ENCODE measurements at places on chromosomes 11 and 22.

DNA sequence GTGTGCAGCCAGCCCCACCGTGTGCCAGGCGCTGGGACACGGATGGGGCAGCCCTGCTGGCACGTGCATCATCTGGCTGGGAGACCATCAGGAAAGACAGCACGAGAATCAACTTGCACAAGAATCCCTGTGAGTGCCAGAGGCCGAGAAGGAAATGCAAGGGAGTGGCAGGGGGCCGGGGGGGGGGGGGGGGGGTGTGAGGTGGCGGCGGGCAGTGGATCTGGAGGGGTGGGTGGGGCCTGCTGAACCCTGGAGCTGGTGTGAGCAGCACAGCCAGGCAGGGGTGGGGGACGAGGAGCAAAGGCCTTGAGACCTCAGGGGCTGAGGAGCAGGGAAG lies 14.0 kb upstream of the FLRT1 start:
- H3K4me1 ChIP-seq = no peaks in the 10 kb centered on the region
- H3K27me3 ChIP-seq = no peaks in the 10 kb centered on the region
- DNase-seq = no peak
- H3K27ac ChIP-seq = no peak overlapping the region
- no peaks in the 10 kb centered on the region for H3K36me3 ChIP-seq

DNA sequence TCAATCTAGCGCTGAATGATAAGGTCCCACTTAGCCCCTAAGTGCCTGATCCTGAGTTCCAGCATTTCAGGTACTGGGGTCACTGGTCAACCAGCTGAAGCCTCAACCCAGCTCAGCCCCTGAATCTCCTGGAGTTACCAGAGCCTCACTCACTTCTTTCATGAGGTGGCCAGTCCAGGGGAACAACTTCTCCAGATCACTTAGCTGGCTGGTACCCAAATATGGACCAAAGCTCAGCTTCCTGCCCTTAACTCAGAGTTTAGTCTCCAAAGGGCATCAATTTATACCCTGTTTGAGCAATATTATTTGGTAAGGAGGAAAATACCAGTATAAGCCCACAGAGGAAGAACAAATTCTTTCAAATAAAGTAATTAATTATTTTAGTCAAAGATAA lies 105.6 kb downstream of the SLC1A2 start:
- peaks cover 21% of the 10 kb centered on the region for H3K4me1 ChIP-seq
- H3K36me3 ChIP-seq = no peaks in the 10 kb centered on the region
- no peak for DNase-seq
- no peak overlapping the region for H3K27ac ChIP-seq
- peaks cover 4% of the 10 kb centered on the region for H3K27me3 ChIP-seq

- DNase-seq = no peak
- no peak overlapping the region for H3K27ac ChIP-seq
- H3K36me3 ChIP-seq = no peaks in the 10 kb centered on the region
- no peak overlapping the region for H3K4me3 ChIP-seq
These were observed 49.9 kb downstream of the BTG4 start for GRCh38 chr11:111462329-111462728.

DNA sequence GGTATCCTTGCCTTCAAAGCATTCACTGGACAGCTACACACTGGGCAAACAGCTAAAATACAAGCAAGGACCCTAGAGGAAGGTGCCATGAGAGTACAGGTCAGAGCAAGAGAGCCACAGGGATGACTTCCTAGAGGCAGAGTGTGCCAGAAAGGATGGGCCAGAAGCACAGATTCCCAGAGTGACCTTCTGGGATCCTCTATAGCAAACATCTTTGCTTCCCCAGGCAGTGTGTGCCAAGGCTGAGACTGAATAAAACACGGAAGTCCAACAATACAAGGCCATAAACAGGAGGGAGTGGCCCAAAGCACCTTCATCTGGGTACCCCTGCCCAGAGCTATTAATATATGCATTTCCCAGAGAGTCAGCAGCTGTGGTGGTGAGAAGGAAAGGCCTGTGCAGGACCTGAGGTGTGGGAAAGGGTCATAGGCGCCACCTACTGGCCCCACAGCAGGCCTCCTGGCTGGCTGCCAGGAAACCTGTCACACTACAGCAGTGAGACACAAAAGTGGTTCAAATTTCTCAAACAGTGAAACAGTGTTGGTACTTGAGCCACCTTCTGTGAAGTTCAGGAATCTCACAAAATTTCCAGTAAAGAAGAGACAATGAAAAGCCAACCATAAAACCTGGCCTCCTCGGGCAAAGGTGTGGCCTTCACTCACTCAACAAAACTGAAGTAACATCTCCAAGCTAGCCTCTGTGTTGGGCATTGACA lies 20.3 kb downstream of the CLPB start:
- peaks cover 4% of the 10 kb centered on the region for H3K36me3 ChIP-seq
- peak; percentile 64 for DNase-seq
- no peaks in the 10 kb centered on the region for H3K27me3 ChIP-seq
- H3K4me1 ChIP-seq = peaks cover 31% of the 10 kb centered on the region

DNA sequence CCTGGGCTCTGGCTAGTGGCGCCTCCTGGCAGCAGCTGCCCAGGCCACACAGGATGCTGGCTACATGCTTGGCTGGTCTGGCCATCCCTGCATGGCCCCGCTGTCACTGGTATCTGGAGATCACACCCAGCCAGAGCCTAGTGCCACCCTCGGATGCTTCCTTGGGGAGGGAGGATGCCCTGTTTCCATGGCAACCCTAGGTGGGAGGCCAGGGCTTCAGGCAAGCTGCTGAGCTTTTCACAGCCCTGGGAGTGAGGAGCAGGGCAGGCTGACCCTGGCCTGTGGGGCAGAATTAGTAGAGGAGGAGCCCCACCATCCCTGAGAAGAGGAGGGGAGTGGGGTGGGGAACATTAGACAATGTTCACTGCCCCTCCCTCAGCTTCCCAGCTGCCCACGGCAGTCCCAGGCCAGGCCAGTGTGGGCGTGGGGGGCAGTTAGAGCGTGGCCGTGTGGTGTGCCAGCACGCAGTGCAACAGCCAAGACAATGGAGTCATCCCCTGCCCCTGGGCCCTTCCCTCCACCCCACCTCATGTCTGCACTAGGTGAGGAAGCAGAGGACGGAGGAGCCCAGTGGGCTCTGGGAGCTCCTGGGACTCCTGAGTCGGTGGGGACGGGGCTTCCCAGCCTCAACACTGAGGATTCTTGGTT lies 50.4 kb downstream of the PARVB start:
- no peaks in the 10 kb centered on the region for H3K4me1 ChIP-seq
- H3K27ac ChIP-seq = no peak overlapping the region
- DNase-seq = no peak
- no peak overlapping the region for H3K4me3 ChIP-seq

DNA sequence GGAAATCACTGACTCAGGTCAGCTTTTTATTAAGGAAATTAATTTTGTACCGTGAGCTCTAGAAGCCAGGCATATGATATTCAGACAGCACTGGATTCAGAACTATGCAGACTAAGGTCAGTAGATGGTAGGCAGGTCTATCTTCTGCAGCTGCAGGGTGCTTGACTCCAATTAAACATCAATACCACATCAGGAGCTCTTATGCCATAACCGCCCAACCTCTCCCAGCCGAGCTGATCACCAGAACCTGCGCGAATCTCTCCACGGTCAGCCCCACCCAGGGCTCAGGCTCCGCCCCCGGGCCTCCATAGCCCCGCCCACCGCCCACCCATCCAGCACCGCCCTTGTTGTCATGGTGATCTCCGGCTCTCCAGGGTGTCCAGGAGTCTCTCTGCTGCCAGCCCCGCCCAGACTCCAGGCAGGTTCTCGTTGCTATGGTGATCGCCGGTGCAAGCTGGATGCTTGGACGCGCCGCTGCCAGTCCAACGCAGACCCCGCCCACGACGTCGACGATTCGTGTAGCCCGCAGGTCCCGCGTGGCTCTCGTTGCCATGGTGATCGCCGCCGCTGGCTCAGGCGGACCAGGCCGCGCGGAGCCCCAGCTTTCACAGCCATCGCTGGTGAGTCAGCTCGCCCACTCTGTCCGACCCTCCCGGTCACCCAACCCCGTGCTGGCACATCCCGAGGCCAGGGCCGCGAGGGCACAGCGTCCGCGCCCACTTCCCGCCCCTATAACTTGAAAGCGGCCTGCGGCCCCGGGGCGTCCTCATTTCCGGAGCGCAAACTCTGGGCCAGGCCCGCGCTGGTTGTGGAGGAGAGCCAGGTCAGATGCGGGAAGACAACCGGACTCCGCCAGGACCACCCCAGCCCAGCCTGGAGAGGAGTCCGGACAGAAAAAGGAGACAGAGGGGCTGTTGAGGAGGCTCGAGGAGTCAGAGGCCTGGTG lies at the start of gene RAB36:
Gene RAB36 (plus strand): TSS at position 546 of the 946 bp plus-strand sequence. CDS start 1,140 bp downstream, outside the sequence.
- peak; percentile 86 for DNase-seq
- H3K4me1 ChIP-seq = peaks cover 23% of the 10 kb centered on the region
- peak within 1 kb of the TSS; percentile 72 for H3K4me3 ChIP-seq
- no peaks in the 10 kb centered on the region for H3K36me3 ChIP-seq
- H3K27me3 ChIP-seq = peaks cover 6% of the 10 kb centered on the region
- peak within 1 kb of the TSS; percentile 70 for H3K27ac ChIP-seq

- no peak overlapping the region for H3K4me3 ChIP-seq
- no peak for DNase-seq
- H3K4me1 ChIP-seq = peaks cover 25% of the 10 kb centered on the region
- H3K27ac ChIP-seq = peak overlapping the region; percentile 9
- H3K36me3 ChIP-seq = peaks cover 17% of the 10 kb centered on the region
- no peaks in the 10 kb centered on the region for H3K27me3 ChIP-seq
These were observed 16.3 kb downstream of the PRR14L start for GRCh38 chr22:31733580-31734079.

GRCh38 chr11:110850846-110851245 lies 138.6 kb upstream of the ARHGAP20 start:
- no peak for DNase-seq
- H3K4me3 ChIP-seq = no peak overlapping the region
- peaks cover 5% of the 10 kb centered on the region for H3K27me3 ChIP-seq
- H3K36me3 ChIP-seq = no peaks in the 10 kb centered on the region

GRCh38 chr22:39900306-39901227 lies at the start of gene GRAP2:
Gene GRAP2, plus strand, starts transcription at chr22:39901084. Its CDS starts 46,023 bp downstream, at chr22:39947107.
- no peaks in the 10 kb centered on the region for H3K27me3 ChIP-seq
- peak within 1 kb of the TSS; percentile 95 for H3K27ac ChIP-seq
- peaks cover 5% of the 10 kb centered on the region for H3K36me3 ChIP-seq
- peak; percentile 77 for DNase-seq
- H3K4me3 ChIP-seq = peak within 1 kb of the TSS; percentile 93
- peaks cover 47% of the 10 kb centered on the region for H3K4me1 ChIP-seq

- H3K4me3 ChIP-seq = peak overlapping the region; percentile 73
- H3K27me3 ChIP-seq = peaks cover 11% of the 10 kb centered on the region
- H3K4me1 ChIP-seq = no peaks in the 10 kb centered on the region
- H3K27ac ChIP-seq = no peak overlapping the region
- H3K36me3 ChIP-seq = no peaks in the 10 kb centered on the region
- DNase-seq = no peak
These were observed 906.3 kb downstream of the DLG2 start for GRCh38 chr11:84720706-84721402.

GRCh38 chr11:45678976-45679375 lies 13.6 kb upstream of the CHST1 start:
- H3K27ac ChIP-seq = no peak overlapping the region
- H3K36me3 ChIP-seq = no peaks in the 10 kb centered on the region
- no peak for DNase-seq
- no peak overlapping the region for H3K4me3 ChIP-seq
- H3K4me1 ChIP-seq = no peaks in the 10 kb centered on the region
- H3K27me3 ChIP-seq = peaks cover 10% of the 10 kb centered on the region

- H3K36me3 ChIP-seq = no peaks in the 10 kb centered on the region
- H3K27me3 ChIP-seq = no peaks in the 10 kb centered on the region
- no peak overlapping the region for H3K4me3 ChIP-seq
- no peaks in the 10 kb centered on the region for H3K4me1 ChIP-seq
- DNase-seq = no peak
- H3K27ac ChIP-seq = no peak overlapping the region
These were observed 51.8 kb downstream of the COMMD9 start for GRCh38 chr11:36237391-36237790.

GRCh38 chr11:27112946-27113345 lies 72.3 kb downstream of the BBOX1 start:
- no peak overlapping the region for H3K27ac ChIP-seq
- H3K4me3 ChIP-seq = no peak overlapping the region
- H3K36me3 ChIP-seq = no peaks in the 10 kb centered on the region
- DNase-seq = no peak
- H3K4me1 ChIP-seq = no peaks in the 10 kb centered on the region
- H3K27me3 ChIP-seq = no peaks in the 10 kb centered on the region

- H3K27me3 ChIP-seq = peaks cover 3% of the 10 kb centered on the region
- H3K4me1 ChIP-seq = no peaks in the 10 kb centered on the region
- DNase-seq = no peak
- no peaks in the 10 kb centered on the region for H3K36me3 ChIP-seq
These were observed 1.8 kb downstream of the UBQLN3 start for GRCh38 chr11:5507933-5508305.

- peaks cover 2% of the 10 kb centered on the region for H3K27me3 ChIP-seq
- H3K27ac ChIP-seq = no peak overlapping the region
- H3K36me3 ChIP-seq = no peaks in the 10 kb centered on the region
These were observed 4.7 kb downstream of the OLFML1 start for GRCh38 chr11:7490054-7490453.

- no peak for DNase-seq
- H3K4me3 ChIP-seq = no peak overlapping the region
- H3K27me3 ChIP-seq = no peaks in the 10 kb centered on the region
- H3K27ac ChIP-seq = no peak overlapping the region
- peaks cover 43% of the 10 kb centered on the region for H3K36me3 ChIP-seq
These were observed 9.9 kb downstream of the HPS5 start for GRCh38 chr11:18312012-18312411.

DNA sequence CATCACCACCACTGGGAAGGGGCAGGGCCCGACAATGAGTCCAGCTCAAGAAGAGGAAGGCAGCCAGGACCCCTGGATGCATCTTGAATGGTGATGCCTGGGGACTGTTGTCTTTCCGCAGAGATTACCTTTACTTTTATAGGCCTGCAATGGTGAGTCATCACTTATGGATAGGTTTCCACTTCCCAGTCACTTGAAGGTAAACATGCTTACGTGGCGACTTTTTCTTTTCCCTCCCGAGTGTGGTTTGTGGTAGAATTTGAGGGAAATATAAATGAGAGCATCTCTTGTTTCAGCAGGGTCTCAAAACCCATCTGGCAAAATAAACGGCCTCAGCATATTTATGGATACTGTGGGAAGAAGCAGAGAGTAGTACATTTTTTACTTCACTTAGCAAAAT lies at the start of gene MMP13:
Gene MMP13 (minus strand): TSS at position 109 of the 400 bp plus-strand sequence. CDS start 27 bp downstream, at position 82.
- no peaks in the 10 kb centered on the region for H3K4me1 ChIP-seq
- H3K4me3 ChIP-seq = no peak within 1 kb of the TSS
- H3K36me3 ChIP-seq = no peaks in the 10 kb centered on the region
- no peak for DNase-seq
- H3K27me3 ChIP-seq = peaks cover 12% of the 10 kb centered on the region
- no peak within 1 kb of the TSS for H3K27ac ChIP-seq

Data from activated T-helper 1 cell treated with anti-CD3 and anti-CD28 coated beads, Interleukin-12 subunit alpha, Interleukin-12 subunit beta, Interleukin-2, Interleukin-4 antibody, amounts not matched to agents 30 ng/mL and 10 ng/mL and 1 ng/mL, durations not matched to agents 14 hours and 24 hours and 36 hours (primary cell).